ENCODE measurements at places on chromosomes 6 and 20. TPM values are rescaled to one million over a fixed set of nuclear protein-coding genes. Genes with fewer than 3 reads are reported as not detected.

DNA sequence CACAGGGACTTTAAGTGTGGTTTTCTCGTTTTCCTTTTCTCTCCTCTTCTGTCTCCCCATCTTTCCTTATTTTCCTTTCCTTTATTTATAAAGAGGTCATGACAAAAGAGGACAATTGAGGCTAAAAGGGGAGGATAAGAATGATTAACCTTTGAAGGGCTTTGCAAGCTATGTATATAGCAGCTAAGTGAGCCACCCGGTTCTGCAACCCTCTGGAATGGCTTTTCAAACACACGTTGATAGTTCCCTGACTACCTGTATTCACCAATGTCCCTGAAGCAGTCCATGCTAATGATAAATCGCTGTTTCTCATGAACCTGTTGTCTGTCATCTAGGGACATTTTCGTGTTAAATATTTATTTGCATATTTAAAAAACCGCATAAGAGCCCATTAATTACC is 124.4 kb upstream of the RALGAPA2 start:
- no peak for DNase-seq

DNA sequence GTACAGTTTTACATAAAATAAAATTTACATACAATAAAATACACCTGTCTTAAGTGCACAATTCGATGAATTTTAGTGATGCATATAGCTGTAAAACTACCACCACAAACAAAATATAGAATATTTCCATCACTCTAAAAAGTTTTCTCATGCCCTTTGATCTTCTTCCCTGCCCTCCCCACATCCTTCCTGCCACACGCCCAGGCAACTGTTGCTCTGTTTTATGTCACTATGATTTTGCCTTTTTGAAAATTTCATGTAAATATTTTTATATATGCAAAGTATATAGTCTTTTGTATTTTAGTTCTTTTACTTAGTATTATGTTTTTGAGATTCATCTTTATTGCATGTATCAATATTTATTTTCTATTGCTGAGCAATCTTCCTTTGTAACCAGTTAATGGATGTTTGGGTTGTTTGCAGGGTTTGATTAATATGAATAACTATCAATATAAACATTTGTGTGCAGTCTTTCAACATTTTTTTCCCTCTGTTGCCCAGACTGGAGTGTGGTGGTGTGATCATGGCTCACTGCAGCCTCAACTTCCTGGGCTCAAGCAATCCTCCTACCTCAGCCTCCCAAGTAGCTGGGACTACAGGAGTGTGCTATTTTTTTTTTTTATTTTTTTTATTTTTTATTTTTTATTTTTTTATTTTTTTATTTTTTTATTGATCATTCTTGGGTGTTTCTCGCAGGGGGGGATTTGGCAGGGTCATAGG is 23.8 kb upstream of the SAMHD1 start:
- DNase-seq, result no peak

DNA sequence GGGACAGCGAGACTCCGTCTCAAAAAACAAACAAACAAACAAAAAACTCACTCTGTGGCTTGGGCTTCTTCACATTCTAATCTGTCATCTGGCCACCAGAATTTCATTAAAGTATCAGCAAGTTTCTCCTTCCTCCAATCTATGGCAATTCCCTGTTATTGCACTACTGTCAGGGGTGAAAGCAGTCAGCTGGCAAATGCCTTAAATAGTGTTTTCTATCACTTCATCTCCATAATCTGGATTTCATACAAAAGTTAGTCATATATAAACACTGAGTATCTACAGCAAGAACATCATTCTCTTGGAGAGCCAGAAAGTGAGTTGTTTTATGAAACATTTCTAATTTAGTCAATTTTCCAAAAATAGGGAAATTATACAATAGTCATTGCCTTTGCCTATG is 56.1 kb downstream of the PHACTR3 start:
- DNase-seq, result no peak

DNA sequence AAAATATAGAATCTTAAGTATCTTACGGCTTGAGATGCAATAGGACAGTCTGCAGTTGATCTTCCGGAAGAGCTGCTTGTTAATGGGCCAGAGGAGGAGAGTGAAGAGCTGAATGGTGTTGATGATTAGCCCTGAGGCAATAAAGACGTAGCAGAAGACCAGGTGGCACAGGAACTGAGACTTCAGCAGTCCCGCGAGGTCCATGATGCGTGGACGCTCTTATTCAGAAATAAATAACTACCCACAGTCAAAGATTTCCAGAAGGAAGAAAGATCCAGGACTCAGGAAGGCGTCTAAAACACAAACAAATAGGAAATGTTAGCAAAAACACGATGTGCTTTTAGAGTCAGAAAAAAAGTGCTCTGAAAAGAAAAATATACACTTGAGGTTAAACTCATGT is 41.9 kb downstream of the AGPAT4 start:
- no peak for DNase-seq

- no peak for DNase-seq
Measured at GRCh38 chr20:55701467-55701866, 303.9 kb downstream of the CBLN4 start.

DNA sequence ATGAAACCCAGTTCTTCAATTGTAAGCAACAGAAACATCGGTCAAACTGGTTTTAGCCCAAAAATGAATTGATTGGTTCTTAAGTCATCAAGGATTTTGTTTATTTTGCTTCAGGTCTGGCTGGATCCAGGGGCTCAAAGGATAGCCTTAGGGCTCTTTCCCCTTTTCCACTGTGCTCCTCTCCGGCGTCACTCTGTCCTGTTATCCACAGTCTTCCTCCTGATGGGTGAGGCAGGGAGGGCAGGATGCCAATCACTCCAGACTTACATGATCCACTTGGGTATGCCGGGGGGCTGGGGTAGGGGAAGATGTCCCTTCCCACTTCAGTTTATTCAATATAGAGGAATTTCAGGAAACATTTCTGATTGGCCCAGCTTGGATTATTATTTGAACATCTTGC is 40.0 kb downstream of the PLAGL2 start:
- DNase-seq, result no peak

GRCh38 chr6:122050242-122050755 is 349.2 kb upstream of the HSF2 start:
- DNase-seq, result no peak

GRCh38 chr20:46023999-46024398 is 5.0 kb upstream of the SLC12A5 start:
- DNase-seq, result no peak

GRCh38 chr6:54700158-54700557 is 146.4 kb upstream of the FAM83B start:
- no peak for DNase-seq

DNA sequence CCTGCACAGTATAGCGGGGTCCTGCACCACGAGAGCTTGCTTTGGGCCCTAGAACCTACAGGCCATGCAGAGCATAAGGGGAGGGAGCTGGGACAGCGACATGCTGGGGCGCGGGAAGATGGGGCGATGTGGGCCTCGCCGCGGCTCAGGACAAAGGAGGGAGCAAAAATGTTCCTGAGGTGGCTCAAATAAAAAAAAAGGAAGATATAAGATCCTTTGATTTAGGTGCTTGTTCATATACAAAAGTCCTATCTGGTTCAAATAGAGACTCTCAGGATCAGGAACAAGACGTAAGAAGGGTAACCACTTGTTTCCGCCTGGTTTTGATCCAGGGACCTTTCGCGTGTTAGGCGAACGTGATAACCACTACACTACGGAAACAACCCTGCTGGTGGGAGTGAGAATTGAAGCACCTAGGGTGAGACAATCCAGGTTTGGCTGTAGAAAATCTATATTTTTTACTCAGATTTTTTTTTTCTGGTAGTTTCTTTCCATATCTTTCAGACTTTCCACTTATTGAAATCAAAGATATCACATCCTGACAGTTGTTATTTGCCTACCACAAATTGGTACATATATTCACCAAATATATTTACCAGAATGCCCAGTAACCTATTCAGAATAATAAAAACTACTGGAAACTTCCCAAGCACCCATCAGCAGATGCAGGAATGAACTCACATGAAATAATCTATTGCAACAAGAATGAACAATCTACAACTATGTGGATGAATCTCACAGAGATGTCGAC is 177.9 kb upstream of the ZNF184 start:
- DNase-seq, result no peak

- DNase-seq, result no peak
Measured at GRCh38 chr6:150949526-150949925, 84.0 kb downstream of the MTHFD1L start.

- DNase-seq, result no peak
Measured at GRCh38 chr20:61173961-61174725, 77.9 kb upstream of the CDH4 start.

DNA sequence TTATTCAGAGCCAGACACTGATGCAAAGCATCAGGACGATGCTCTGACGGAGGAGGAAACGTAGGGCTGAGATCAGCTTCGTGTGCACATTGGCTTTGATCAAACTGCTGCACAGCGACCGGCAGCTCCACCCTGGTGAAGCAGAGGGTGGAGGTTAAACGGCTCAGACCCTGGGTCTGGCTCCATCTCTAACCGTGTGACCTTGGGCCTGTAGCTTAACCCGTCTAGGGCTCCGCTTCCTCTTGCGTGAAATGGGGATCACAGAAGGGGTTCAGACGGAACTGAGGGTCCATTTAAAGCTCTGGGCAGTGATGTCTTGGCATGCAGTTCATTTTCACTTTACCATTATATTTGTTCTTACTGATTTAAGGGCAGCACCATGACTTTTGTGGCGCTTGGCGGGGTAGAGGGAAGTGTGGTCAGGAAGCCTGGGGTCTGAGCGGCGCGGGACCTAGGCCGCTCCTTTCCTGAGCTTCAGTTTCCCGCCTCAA is 644 bp downstream of the RBL1 start:
- DNase-seq, result no peak

GRCh38 chr20:49888212-49889000 is 26.9 kb downstream of the SPATA2 start:
- DNase-seq, result no peak

DNA sequence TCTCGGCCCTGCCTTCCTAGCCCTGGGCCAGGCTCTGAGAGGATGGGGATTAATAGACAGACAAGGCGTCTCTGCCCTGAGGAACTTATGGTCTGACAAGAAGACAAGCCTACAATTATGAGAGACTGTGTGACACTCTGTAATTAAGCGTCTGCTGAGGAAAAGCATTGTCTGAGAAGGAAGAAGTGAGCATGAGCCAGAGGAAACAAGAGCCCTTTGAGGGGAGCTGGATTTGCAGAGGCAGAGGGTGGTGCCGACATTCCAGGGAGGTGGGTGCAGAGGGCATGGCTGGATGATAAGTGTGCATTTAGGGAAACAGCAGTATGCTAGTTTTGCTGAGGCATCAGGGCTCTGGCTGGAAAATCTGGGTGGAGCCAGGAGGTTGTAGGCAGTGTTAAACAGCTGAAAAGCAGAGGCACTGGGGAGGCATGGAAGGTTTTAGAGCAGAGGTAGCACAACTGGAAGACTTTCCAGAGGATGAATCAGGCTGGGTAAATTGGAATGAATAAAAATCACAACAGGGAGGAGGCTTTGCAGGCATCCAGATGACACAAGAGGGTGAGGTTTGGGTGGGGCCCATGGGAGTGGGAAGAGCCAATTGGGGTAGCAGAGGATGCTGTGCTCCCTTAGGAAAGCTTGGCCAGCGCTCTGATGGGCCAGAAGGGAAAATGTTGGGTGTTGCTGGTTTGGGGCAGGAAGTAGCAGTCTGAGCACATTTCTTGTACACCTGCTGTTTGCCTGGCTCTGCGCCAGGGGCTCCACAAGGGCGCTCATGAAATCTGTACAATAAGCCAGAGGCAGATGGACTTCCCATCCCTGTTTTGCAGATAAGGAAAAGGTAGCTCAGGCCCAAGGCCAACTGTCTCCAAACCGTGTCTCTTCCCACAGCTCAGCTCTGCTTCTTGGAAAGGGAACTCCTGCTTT is 74.0 kb upstream of the MYL9 start:
- peak; percentile 56 for DNase-seq

DNA sequence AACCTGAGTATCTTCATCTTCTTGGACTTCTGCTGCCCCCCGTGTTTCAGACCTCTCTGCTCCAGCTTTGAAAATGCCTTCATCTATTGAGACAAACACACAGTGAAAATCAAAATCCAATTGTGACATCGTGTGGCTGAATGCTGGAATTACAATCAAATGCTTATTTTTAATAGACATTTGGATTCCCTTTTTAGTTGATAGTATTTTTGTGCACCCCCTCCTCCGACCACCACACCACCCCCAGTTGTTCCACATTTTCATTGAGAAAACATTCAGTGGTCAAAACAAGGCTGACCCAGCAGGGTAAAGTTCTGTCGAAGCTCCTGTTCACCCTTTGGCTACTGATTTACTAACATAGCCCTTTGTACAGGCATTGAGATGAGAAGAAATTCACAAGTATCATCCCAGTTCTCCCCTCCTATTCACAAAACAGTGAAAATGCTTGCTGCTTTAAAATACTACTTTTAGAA is 79.0 kb downstream of the NRSN1 start:
- no peak for DNase-seq

- no peak for DNase-seq
Measured at GRCh38 chr20:22810626-22811569, 224.2 kb upstream of the SSTR4 start.

- peak; percentile 91 for DNase-seq
Measured at GRCh38 chr20:44643596-44644229, 7.8 kb downstream of the ADA start.

DNA sequence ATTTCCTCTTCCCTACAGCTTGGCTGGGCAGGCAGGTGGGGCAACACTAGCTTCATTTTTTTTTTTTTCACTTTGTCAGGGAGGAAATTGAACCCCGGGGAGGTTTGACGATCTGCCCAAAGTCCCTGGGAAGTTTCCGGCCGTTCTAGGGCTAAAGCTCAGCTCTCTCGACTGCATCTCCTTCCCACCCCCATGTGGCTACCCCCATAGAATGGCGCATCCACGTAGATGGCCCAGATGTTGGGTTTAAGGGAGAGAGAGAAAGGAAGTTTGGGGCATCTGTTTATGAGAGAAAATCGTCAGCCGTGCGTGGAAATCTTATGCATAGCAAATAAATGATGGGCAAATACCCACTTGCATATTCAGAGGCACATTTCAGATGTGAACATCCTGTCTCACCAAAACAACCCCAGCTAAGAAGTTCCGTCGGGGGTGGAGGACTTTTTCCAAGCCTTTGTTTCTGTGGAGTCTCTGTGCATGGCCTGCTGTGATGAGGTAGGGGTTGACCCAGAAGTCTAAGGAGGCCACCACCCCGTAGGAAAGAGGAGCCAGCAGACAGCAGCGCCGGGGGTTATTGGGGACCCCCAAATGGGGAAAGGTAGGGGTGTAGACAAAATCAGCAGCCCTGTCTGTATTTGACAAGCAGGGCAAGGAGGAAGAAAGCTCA is 40.5 kb upstream of the ZNF831 start:
- no peak for DNase-seq

GRCh38 chr6:32461493-32461892 is 21.8 kb downstream of the HLA-DRA start:
- no peak for DNase-seq

The OOEP gene
- not detected for total RNA-seq

The HS3ST5 gene
- total RNA-seq, result not detected

The AGER gene
- total RNA-seq, result 0.56 TPM

The CENPQ gene
- total RNA-seq, result 4.3 TPM

The RIPPLY2 gene
- total RNA-seq, result not detected

The TBC1D22B gene
- total RNA-seq, result 14.8 TPM

The MUC22 gene
- not detected for total RNA-seq

The NHLRC1 gene
- total RNA-seq, result 3.9 TPM

The GNRH2 gene
- not detected for total RNA-seq

The MMP24 gene
- total RNA-seq, result not detected

The RIPOR3 gene
- total RNA-seq, result 1.8 TPM

The GSTA4 gene
- 119 TPM for total RNA-seq

The CCNC gene
- 38.0 TPM for total RNA-seq
